Gastrocnemius medialis (tissue), 4 donors: ENCODE measurements at places on chromosomes 2 and 18. TPM values are rescaled to one million over a fixed set of nuclear protein-coding genes. Genes with fewer than 3 reads are reported as not detected.
A peak's percentile ranks its signal among the peaks of the same experiment; 100 is the strongest.

PRSS56 gene
- total RNA-seq = 3.2 TPM

- DNase-seq = no peak
Observed at GRCh38 chr2:178237488-178238153, 43.3 kb downstream of the OSBPL6 start.

TRIM43 gene
- not detected for total RNA-seq

ALPI gene
- total RNA-seq = not detected

AQP12B gene
- not detected for total RNA-seq

DNA sequence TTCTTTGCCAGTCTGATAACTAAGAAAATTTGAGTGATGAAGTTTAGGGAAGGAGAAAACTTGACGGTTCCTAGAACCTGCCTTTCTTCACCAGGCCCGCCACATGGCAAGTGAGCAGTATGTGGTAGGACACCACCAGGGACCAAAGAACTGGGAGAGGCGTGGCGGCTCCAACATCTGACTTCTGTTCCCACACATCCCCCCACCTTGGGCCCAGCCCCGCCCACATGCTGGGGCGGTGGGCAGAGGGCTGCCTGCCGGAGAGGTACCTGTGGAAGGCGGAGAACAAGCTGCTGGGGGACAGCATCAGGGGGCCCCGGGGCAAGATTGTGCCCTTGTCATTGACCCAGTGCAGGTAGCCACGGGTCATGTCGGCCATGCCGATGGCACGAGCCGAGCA is 75.0 kb downstream of the EMILIN2 start:
- DNase-seq = no peak

DNA sequence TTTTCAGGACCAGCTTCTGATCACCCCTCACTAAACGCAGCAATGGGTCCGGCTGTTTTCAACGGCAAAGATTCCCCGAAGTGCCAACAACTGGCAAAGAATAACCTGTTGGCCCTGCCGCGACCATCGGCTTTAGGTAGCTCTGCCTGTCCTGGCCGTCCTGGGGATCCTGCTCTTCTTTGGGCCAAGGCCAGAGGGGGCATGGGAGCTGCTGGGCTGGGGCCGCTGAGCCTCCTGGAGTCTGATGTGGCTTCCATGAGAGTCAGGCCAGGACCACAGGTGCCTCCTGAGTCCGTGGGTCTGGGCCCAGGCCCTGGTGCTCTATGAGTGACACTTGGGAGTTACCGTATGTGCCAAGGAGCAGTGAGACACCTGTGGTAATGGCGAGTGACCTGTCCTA is 46.9 kb downstream of the GREB1 start:
- DNase-seq = no peak

DNA sequence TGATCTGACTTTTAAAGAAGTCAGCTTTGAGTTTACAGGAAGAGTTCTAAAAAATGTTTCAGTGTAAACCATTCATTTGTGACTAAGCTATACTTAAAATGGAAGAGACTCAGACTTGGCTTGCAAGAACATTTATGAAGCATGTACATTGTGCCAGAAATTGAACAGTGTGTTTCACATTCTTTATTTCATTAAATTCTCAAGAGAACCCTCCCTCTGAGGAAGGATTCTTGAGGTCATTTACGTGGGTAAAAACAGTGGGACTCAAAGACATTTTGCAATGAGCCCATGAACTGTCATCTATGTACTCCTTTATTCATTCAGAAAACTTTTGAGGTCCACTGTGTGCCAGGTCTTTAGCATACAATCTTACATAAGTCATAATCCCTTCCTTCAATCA is 143.6 kb upstream of the ZNF521 start:
- no peak for DNase-seq

DNA sequence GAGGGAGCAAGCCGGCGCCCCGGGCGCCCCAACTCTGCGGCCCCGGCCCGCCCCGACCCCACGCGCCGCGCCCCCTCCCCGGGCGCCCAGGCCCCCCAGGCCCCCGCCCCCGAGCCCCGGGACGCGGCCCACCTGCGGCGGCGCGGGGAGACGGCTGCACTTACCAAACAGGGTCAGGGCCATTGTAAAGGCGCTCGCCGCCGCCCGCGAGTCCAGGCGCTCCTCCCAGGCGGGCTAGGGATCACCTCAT is 526 bp downstream of the CHN1 start:
- no peak for DNase-seq

DNA sequence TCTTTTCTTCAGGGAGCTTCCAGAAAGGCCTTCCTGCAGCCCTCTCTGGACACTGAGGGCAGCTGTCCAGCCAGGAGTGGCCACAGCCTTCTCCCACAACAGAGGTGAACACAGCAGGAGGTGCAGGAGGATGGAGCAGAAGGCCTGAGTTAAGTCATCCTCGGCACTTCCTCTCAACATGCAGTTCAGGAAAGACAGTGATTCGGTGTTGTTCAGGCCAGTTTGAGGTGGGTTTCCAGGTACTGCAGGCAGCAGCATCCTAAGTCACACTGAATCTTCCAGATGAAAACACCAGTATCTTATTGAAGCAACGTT is 225.3 kb upstream of the PXDN start:
- DNase-seq = no peak

DNA sequence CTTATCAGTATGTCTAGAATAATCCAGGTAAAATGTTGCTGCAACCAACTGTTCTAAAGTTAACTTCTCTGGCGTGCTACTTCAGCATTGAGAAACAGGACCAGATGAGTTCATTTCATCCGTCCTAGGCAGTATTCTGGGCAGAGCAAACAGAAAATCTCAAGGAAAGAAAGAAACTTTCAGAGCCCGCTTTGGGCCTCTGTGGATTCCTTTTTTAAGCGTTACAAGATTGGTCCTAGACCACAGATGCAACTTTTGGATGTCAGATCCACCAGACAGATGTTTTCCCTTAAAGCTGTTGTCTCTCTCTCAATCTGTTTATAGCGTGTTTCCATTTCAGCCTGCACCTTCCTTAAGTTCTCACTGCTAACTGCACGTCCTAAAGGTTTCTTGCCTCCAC is 75.0 kb downstream of the BCL2 start:
- no peak for DNase-seq

DNA sequence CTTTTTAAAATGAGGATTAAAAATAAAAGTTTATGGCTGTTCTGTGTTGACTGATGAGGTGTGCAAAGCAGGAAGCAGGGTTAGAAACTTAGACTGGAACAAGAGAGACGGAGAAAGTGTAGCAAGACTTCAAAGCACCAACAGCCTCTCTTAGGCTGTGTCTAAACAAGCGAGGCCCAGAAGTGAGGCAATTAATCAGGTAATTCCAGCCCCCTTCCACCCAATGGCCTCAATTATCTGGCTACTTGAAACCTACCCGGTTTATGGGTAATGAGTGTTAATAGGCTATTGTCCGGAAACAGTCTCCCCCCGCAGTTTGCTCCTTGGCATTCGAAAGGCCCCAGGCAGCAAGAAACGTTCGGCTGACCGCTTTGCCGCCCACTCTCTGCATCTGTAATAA is 171.7 kb upstream of the MYCN start:
- no peak for DNase-seq

- no peak for DNase-seq
Observed at GRCh38 chr2:26068602-26069298, 34.9 kb downstream of the RAB10 start.

ACVR1C gene
- 1.2 TPM for total RNA-seq

DNA sequence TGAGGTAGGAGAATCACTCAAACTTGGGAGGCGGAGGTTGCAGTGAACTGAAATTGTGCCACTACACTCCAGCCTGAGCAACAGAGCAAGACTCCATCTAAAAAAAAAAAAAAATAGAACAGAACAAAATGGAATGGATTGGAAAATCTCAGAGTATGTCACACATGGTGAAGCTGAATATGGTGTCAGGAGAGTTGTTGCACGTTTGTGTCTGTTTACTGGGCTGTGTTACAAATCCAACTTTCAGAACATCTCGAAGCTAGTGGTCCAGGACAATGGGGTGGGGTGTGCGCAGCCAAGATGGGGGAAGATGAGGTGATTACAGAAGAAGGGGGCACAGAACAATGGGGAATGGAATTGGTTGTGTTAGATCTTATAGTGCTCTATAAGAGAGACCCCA is 17.6 kb downstream of the SAG start:
- DNase-seq = no peak

NETO1 gene
- total RNA-seq = not detected

DNA sequence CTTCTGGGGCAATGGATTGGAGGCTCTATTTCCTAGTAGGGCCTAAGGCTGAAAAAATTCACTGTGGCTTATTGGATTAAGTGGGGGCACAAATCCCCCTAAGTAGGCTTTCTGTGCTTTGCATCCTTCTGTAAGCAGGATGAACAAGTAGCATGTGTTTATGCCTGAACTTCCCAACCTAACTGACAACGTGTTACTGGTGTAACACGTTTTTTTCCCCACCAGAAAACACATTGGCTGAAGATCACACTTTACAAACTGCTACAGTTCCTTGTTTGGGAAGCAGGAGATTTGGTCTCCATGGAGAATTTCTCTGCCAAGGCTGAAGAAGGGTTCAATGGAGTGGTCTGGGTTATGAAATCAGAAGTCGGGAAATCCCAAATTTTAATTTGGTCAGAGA is 7.2 kb upstream of the ITGA6 start:
- DNase-seq = no peak

CABLES1 gene
- 1.4 TPM for total RNA-seq

- DNase-seq = no peak
Observed at GRCh38 chr2:17962876-17963275, 84.4 kb downstream of the KCNS3 start.

- DNase-seq = no peak
Observed at GRCh38 chr2:62180975-62181374, 14.9 kb upstream of the B3GNT2 start.

GRCh38 chr2:150473767-150474166 is 13.7 kb downstream of the RND3 start:
- DNase-seq = no peak

- DNase-seq = no peak
Observed at GRCh38 chr2:10654069-10654468, 35.7 kb downstream of the NOL10 start.

SUCLG1 gene
- 132 TPM for total RNA-seq

- no peak for DNase-seq
Observed at GRCh38 chr2:197972061-197972460, 167.7 kb downstream of the PLCL1 start.

GRCh38 chr2:138671566-138671965 is 108.6 kb downstream of the NXPH2 start:
- DNase-seq = no peak

DNA sequence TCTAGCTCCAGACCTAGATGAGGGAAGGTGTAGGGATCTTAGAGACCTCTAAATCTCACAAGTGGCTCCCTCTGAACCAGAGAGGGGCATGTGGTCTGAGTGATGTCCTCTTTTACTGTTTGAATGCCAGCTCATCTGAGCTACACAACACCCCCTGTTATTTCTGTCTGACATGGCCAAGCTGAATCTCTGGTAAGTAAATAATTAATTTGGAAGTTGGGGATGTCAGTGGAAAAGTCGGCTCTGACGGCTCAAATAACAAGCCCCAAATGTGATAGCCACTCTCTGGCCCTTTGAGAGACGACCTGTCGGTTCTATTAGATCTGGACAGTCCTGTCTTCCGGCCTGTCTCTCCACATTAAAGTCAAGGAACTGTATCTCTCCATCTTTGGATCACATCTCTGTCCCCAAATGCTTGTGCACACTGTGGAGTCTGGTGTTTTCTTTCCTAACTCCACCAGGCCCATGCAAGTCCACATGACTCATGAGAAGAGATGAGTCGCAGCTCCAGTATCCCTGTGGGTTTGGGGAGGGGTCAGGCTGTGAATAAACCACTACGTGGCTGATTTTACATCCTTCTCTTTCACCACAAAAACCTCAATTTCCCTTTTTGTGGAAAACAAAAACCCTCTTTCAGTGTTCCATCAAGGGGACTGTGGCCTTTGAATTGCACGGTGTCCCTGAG is 52.5 kb downstream of the SETBP1 start:
- DNase-seq = peak; percentile 48

DNA sequence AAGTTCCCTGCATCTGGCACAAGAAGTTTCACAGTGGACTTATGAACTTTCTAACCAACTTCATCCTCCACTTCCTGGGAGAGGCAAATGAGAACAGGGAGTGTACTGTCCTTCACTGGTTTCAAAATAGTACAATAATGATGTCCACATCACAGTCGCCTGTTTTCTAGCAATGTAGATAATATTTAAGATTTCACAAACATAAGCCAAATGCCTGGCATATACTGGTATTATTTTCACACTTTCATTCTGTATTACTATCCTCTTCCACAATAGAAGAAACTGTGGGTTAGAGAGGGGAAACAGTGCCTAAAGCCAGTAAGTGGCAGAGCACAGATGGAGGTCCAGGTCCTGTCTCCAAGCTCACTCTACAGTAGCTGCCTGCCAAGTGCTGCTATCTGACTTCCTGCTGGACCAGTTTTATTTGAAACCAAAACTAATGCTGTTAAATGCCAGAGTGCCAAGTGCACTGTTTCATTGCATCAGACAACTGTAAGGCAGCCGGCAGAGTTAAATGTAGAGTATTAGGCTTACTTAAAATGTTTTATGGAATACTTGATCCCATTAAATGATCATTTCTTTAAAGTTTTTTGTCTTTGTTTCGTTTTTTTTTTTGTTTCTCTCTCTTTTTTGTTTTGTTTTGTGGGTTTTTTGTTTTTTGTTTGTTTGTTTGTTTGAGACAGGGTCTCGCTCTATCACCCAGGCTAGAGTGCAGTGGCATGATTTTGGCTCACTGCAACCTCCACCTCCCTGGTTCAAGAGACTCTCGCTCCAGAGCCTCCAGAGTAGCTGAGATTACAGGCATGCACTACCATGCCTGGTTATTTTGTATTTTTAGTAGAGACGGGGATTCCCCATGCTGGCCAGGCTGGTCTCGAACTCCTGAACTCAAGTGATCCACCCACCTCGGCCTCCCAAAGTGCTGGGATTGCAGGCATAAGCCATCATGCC is 15.1 kb downstream of the COBLL1 start:
- no peak for DNase-seq

- DNase-seq = no peak
Observed at GRCh38 chr2:69231612-69232277, 155.3 kb downstream of the GFPT1 start.

- DNase-seq = no peak
Observed at GRCh38 chr2:3279236-3279960, 98.2 kb downstream of the EIPR1 start.

GRCh38 chr2:101892377-101892776 is 99.4 kb upstream of the IL1R2 start:
- DNase-seq = no peak

DNA sequence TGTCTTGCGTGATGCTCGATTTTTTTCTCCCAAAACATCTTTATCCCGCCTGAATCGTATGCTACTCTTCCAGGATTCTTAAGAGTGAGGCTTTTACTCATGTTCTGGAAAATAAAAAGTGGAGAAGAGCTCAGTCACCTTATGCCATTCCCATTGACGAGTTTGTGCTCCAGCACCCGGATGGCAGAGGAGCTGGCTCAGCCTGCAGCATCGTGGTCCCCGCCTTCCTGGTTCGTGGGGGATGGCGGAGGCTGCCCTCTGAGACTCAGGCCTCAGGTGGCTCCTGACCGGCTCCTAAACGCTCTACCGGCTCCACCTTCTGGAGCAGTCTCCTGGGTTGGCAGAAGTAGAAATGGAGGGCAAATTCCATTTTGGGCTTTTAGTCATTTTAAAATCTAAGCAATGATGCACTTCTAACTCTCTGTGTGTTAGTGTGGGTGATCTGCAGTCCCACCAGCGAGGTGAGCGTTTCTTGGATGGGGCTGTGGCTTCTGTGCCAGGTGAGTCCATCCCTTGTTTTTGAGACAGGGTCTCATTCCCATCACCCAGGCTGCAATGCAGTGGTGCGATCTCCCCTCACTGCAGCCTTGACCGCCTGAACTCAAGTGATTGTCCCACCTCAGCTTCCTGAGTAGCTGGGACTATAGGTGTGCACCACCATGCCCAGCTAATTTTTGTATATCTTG is 27.8 kb downstream of the RTP5 start:
- DNase-seq = no peak

KCNG3 gene
- total RNA-seq = 0.15 TPM

MEP1B gene
- total RNA-seq = not detected
